Stimulated activated CD4-positive, alpha-beta T cell treated with anti-CD3 and anti-CD28 coated beads, Interleukin-1b, Interleukin-23, amount 100 ng/mL, for 4 hours (primary cell): ENCODE measurements at places on chromosomes 12 and 14.

GRCh38 chr12:26727482-26728204 is 105.4 kb downstream of the ITPR2 start:
- DNase-seq: no peak

GRCh38 chr12:79438480-79439174 is 252.1 kb downstream of the PAWR start:
- DNase-seq: no peak

DNA sequence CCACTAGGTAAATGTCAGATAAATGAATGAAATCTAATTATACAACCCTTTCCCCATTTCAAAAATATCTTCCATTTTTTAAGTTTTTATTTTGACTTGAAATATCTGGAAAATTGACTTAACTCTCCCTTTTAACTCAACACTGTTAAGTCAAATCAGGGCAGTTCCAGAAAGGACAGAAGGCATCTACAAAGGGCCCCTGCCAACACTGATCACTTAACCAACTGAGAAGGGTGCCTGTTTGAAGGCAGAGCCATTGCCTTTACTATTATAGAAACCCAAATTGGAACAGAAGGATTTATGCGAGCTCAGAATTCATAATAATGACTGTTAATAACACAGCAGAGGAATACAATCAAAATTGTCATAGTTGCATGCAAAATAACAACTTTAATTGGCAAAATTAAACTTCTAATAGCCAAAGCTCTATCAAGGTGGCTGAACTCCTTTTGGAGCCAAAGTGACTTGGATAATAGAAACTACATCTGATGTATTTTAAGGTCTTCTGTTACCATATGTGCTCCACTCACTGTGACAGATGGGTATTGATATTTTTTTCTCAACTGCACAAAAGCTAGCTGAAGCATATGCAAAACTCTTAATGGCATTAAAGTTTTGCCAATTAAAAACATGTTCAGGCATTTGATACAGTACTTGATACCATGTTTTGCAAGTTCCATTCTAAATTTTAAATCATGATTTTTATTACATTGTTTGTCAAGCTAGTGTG is 383.8 kb downstream of the NOVA1 start:
- no peak for DNase-seq

- DNase-seq: no peak
Measured at GRCh38 chr12:30211743-30212142, 428.0 kb upstream of the TMTC1 start.

GRCh38 chr12:130924966-130925665 is 28.6 kb upstream of the ADGRD1 start:
- no peak for DNase-seq

GRCh38 chr12:49260571-49261363 is 4.1 kb upstream of the TUBA1C start:
- DNase-seq: no peak

DNA sequence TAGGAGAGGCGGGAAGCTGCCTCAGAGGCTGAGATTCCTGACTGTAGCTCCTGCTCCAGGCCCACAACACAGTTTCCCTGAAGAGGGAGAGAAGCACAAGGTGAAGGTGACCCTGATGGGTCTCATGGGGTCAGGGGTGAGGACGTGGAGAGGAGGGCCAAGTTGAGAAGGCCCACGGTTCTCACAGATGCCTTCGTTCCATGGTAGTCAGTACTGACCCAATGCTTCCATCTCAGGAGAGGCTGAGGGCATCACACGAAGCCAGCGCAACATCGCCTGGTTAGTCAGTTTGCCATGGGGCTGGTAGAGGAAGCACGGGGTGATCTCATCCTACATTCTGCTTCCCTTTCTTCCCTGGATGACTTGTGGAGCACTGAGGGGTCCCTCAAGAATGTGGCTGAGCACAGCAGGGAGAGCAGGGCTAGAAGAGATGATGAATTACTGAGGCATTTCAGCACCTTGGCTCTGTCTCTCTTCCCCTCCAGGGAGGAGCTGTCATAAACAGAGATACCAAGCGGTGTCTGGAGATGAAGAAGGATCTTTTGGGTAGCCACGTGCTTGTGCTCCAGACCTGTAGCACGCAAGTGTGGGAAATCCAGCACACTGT is 51.9 kb downstream of the GALNT8 start:
- no peak for DNase-seq
